ENCODE measurements at places on chromosomes 6 and 20.

GRCh38 chr6:34276881-34277762 is 28.3 kb upstream of the SMIM29 start:
- no peak for DNase-seq

DNA sequence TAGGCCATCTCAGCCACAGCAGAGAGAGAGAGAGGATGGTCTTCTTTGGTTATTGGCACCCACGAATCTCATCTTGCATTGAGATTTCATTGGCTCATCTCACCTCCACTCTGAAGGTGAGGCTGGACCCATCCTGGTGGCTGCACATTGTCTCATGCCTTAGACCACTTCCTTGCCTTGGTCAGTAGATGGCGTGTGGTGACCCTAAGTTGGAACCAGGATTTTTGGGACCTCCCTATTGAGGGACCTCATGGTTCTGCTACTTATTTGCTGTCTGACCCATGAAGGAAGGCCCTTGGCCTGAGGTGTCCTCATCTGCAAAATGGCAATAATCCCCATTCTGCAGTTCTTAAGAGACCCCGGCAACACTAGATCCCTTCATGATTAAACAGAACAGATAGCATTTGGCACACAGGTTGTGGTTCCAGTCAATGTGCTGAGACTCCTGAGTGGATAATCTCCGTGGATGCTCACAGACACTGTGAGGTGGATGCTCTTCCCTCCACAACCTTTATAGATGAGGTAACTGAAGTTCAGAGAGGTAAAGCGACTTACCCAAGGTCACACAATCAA is 21.5 kb upstream of the AAR2 start:
- DNase-seq = no peak

DNA sequence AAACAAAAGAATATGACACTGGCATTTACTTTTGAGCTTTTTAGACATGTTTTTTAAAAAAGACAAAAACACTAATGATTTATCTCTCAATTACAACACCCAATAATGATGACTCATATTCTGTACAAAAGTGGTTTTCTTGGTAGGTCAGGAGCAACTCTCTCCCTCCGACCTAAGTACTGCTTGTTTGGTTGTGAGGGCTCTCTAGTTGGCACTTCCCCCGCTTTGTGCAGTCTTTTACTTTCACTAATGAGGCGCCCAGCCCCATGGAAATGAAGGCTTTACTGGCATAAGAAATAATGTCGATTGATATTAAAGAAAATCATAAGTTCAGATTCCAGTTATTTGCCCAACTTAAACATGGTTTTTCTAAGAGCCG is 1.3 kb downstream of the KPNA5 start:
- DNase-seq = peak; percentile 99

GRCh38 chr6:159444056-159444760 is 248.8 kb downstream of the SOD2 start:
- no peak for DNase-seq

GRCh38 chr6:49978332-49979226 is 9.2 kb upstream of the DEFB113 start:
- DNase-seq = no peak

DNA sequence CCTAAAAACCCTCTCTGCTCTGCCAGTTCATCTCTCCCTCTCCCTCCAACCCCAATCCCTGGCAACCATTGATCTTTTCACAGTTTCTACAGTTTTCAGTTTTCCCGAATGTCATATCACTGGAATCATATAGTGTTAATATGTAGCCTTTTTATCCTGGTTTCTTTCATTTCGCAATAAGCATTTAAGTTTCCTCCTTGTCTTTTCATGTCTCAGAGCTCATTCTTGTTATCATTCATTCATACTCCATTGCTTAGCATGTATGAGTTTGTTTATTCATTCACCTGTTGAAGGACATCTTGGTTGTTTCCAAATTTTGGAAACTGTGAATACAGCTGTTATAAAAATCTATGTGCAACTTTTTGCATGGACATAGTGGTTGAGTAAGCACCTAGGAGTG is 5.5 kb upstream of the PCMTD2 start:
- DNase-seq = no peak

- no peak for DNase-seq
Observed at GRCh38 chr6:11931296-11932035, 80.6 kb upstream of the HIVEP1 start.

- DNase-seq = no peak
Observed at GRCh38 chr20:58149437-58150091, 78.9 kb downstream of the ANKRD60 start.

- DNase-seq = no peak
Observed at GRCh38 chr6:90472716-90473115, 114.2 kb downstream of the MAP3K7 start.

DNA sequence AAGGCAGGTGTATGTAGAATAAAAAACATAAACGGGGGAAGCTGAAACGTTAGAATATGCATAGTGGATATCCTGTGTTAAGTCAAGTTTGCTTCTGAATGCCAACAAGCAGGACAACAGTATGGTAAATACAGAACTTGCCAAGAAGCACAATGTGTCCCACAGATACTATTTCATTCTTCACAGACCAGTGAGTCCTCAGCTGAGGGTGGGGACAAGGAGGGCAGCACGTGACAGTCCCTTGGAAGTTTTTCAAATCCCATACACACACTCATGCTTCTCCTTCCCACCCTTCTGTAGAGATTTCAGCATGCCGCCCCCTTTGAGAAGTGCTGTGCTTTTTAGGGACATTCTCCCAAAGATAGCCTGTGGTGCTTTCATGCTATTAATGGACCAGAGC is 268.5 kb upstream of the ECI2 start:
- peak; percentile 11 for DNase-seq

DNA sequence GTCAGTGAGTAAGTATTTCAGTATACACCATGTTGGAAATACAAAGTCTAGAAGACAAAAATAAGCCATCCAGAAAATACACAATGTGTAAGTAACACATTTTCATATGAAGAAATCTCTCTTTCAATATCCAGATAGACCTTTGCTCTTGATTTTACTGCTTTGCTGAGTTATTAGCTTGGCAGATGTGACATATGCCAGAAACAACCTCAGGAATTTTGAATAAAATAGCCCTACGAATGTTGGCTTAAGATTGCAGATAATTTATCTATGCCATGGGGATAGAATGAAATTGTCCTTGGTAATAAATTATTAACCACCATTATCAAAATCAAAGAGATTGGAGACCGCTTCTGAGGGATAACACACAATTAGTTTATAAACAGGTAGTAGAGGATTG is 1036.9 kb upstream of the EPHA7 start:
- DNase-seq = no peak

DNA sequence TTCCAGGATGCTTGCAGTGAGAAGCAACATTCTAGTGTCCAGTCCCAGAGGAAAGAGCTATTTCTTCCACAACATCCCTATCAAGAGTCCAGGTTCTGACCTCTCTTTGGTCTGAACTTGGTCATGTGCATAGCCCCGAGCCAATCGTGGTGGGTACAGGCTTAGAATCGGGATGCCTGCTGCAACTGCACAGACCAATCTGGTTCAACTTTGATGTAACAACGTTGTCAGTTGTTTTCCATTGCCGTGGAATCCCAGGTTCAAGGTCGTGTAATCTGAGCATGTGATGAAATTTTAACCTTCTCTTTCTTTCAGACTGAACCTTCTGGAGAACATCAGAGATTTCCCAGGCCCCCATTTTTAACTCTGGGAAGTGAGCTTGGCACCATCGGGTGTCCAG is 130.5 kb downstream of the ANKRD60 start:
- DNase-seq = no peak

- peak; percentile 7 for DNase-seq
Observed at GRCh38 chr6:117829594-117830319, 77.3 kb upstream of the SLC35F1 start.

DNA sequence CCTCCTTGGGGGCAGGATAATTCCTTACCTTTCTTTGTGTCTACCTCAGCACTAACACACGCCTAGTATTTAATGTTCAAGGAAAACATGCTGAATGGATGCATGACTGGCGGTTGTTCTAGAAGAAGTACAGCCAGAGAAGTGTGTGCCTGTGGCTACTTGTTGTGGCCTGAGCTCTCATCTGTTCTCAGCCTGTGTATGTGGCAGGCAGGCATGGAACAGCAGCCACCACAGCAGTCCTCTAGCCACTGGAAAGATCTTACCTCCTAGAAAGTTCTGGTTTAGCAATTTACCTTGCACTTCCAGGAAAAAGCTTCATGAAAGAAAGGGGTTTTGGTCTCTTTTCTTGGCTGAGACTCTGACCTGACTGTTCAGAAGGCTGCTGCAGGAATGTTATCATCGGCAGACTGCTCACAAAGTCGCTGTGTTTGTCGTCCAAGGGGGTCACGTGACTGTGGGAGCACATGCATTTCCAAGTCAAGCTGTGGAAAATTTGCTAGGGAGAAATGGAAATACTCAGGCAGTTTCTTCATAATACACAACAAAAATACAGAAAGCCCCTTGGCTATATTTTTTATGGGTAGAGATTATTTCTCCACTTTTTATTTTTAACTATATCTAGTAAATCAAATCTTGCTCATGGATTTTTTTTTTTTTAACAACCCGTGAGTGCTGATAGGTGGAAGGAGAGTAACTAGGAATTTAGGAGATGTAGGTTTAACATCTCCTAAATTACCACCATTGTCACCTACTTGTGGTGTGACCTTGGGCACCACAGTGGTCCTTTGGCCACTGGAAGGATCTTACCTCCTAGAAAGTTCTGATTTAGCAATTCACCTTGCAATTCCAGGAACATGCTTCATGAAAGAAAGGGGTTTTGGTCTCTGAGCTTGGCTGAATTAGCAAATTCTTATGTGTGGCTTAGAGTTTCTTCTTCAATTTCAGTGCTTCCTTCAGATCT is 110.8 kb upstream of the GPR6 start:
- DNase-seq = no peak

GRCh38 chr6:116263353-116263752 is 9.5 kb upstream of the TSPYL4 start:
- DNase-seq = no peak

GRCh38 chr6:126720304-126720703 is 380.4 kb downstream of the CENPW start:
- no peak for DNase-seq

GRCh38 chr6:12060780-12061609 is 48.9 kb downstream of the HIVEP1 start:
- peak; percentile 81 for DNase-seq

GRCh38 chr20:32918296-32918695 is 59.6 kb downstream of the EFCAB8 start:
- no peak for DNase-seq

GRCh38 chr6:48985025-48985424 is 478.0 kb downstream of the MMUT start:
- DNase-seq = no peak

DNA sequence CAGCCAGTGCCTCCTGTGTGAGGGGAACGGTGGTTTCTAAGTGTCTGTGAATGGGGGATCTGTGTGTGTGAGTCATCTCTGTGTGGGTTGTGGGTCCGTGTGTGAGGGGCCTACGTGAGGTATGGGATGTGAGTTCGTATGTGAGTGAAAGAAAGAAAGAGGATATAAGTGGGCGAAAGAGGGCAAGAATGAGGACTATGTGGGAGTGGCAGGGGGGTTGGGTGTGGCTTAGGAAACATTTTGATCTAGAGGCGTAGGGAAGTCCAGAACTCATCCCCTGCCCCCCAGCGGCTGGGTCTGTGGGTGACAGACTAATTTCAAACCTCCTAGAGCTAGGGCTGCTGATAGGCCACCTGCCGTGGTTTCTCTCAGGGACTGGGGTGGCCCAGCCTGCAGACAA is 35.5 kb downstream of the DHX35 start:
- no peak for DNase-seq

- no peak for DNase-seq
Observed at GRCh38 chr6:130063806-130064205, 45.4 kb downstream of the L3MBTL3 start.

GRCh38 chr6:3247255-3248146 is 11.2 kb upstream of the PSMG4 start:
- DNase-seq = peak; percentile 88

GRCh38 chr6:136365776-136366354 is 76.2 kb upstream of the BCLAF1 start:
- DNase-seq = peak; percentile 68

DNA sequence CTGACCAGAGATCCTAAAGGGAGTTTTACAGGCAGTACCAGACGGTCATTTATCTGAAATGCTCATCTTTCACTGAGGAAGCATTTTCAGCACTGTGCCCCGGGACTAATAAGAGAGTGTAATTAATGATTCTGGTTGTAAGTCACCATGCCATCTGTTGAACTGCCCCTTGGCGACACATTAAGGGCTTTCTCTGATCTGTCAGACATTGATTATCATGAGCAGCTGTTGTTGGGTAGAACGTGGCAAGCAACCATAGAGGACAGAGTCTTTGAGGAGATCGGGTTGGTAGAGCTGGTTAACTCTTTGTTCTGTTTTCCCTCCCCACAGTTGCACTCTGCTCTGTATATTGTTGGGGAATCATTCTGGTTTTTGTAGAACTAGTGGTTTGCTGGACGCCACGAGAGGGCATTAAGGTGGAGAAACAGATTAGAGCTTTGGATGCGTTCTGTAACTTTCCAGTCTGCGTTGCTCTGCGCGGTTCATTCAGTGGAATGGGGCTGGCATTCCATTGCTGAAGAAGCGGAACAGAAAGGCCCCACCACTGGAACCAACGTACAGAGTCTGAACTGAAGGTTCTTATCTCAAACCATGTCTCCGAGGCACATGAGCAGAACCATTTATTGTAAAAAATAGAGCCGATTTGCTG is 34.3 kb downstream of the RPRD1B start:
- DNase-seq = no peak

DNA sequence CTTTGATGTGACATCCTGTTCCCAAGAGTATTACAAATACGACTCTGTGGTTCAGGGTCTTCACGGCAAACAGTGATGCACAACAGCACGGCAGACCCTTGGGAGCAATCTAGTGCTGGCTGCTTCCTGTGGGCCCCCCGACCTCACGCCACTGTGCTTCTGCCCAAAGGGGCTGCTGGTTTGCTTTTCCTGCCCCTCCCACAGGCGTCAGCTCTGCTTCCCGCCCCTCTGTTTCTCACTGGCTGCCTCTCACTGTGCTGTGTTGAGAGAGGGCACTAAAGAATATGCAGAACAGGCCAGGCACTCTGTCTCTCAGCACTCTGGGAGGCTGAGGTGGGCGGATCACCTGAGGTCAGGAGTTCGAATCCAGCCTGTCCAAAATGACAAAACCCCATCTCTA is 554.5 kb upstream of the AGPAT4 start:
- DNase-seq = no peak

DNA sequence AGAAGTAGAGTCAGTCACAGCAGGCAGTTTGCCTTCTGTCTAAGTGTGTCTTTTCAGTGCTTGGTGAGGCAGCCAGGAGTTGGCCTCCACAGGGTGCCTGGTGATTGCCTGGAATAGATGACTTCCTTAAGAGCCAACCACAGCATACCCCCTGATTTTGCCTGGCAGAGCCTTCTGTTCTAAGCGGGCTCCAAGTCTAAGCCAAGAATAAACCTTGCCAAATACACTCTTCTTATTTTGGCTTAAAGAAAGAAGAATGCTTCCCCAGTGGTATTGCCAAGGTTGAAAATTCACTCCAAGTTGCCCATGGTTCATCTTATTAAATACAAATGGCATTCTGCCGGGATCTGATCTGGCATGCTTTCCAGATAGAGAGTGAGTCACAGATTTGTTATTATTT is 1424.8 kb upstream of the EYS start:
- DNase-seq = no peak

DNA sequence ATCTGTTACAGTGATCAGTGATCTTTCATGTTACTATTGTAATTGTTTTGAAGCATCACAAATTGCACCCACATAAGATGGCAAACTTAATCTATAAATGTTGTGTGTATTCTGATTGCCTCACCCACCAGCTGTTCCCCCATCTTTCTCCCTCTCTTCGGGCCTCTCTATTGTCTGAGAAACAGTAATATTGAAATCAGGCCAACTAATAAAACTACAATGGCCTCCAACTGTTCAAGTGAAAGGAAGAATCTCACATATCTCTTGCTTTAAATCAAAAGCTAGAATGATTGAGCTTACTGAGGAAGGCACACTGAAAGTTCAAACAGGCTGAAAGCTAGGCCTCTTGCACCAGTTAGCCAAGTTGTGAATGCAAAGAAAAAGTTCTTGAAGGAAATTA is 141.2 kb downstream of the CDK19 start:
- DNase-seq = no peak
